Fibroblast of villous mesenchyme (primary cell): ENCODE measurements at places on chromosomes 12 and 14. TPM values are rescaled to one million over a fixed set of nuclear protein-coding genes. Genes with fewer than 3 reads are reported as not detected.
A peak's percentile ranks its signal among the peaks of the same experiment; 100 is the strongest.

The KRT6C gene
- not detected in 2 replicates for total RNA-seq

The CBLN3 gene
- total RNA-seq, result 1.7 and 2.3 TPM in 2 replicates

The PLA2G1B gene
- total RNA-seq, result not detected in 2 replicates

The B4GALNT3 gene
- under 0.01 TPM in 2 replicates for total RNA-seq

The NUMB gene
- total RNA-seq, result 35.1 and 35.4 TPM in 2 replicates

The NRL gene
- 0.86 and 1.3 TPM in 2 replicates for total RNA-seq

The KRT71 gene
- total RNA-seq, result not detected in 2 replicates

The TBX5 gene
- total RNA-seq, result 0.43 and 1.9 TPM in 2 replicates

The TAS2R13 gene
- total RNA-seq, result 3.0 and 3.9 TPM in 2 replicates

The LBHD2 gene
- not detected in 2 replicates for total RNA-seq

DNA sequence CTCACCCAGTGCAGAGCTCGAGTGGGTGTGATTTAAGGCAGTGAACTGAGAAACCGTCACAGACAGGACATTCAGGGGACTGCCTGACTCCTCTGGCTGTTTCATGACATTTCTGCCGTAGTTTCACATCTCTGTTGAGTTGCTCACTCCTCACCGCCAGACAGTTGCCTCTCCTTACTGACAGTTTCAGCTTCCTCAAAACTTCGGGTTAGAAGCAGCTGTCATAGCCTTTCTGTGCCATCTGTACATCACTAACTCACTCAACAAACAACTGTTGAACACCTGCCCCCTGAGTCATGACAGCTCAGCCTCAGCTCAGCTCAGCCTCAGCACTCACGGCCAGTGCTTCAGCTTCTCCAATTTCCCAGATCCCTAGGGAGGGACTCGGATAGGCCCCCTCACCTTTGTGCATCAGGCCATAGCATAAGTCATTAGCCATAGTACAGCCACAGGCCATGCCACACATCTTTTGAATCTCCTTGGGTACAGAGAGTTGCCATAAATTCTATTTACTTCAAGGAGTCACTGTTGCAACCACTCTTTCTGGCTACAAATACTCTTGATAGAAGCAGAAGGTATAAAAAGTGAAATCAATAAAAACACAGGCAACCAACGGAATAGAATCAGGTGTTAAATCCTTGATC, 6.2 kb upstream of the SLC15A4 start:
- no peak for DNase-seq

DNA sequence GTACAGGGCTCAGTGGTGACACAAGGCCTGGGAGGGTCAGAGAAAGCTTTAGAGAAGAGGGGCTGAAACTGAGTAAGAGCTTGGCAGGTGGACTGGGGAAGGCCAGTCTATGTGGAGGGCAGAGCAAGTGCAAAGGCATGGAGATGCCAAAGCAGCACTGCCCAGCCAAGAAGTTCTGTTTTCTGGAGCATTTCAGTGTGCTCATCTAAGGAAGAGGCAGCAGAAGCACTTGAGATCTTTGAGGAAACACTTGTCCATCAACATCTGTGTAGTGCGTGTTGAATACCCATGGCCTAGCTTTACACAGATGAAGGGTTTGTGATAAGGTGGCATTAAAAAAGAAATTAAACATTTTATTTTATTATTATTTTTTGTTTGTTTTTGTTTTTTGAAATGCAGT, 52.8 kb downstream of the FOS start:
- DNase-seq, result no peak

GRCh38 chr12:113467502-113468364, 3.9 kb downstream of the LHX5 start:
- no peak for DNase-seq

DNA sequence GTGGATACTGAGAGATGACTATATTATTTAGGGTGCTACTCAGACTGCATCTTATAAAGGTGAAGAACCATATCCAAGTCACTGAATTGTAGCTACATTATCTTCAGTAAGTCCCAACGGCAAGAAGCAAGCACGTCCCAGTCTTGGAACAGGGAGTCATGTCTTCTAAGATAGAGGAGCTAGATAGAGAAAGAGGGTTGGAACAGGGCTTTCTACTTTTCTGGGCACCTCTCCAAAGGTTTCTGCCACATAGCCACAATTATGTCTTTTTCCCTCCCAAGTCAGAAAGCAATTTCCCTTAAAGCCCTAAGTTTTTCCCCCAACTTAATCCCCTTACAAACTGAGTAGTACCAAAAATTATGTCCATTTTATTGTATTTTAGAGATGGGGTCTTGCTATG, 22.4 kb downstream of the MAPK1IP1L start:
- peak; percentile 84 for DNase-seq

DNA sequence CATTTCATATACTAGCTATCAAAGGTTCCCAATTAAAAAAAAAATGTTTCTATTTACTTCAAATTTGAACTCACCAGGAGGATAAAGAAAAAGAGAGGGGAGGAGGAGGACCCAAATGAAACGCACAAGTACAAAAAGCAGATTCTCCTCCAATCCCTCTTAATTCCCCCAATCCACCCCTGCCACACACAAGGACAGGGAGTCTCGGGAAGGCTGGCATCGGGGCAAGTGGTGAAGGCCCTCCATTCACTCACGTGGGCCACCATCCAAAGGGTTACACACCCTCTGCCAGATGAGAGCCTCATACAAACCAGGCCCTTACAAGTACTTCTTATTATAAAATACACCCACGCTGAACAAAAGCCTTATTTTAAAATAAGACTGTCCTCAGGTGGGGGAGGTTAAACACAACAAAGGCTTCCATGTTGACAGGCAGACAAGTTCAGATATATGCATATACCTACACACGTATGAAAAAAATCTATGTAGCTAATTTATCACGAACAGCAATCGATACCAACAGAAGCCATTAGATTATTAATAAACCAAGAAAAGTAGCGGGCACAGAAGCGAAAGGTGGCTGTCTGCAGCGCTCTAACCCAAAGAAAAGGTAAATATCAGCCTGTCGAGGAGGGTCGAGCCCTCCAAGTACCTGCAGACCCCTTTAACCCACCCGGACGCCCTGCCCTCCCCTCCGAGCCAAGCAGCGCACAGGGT, 1.5 kb downstream of the ATP2B1 start:
- DNase-seq, result peak; percentile 44

- DNase-seq, result no peak
Measured at GRCh38 chr12:129544716-129545115, 359.1 kb downstream of the TMEM132D start.

DNA sequence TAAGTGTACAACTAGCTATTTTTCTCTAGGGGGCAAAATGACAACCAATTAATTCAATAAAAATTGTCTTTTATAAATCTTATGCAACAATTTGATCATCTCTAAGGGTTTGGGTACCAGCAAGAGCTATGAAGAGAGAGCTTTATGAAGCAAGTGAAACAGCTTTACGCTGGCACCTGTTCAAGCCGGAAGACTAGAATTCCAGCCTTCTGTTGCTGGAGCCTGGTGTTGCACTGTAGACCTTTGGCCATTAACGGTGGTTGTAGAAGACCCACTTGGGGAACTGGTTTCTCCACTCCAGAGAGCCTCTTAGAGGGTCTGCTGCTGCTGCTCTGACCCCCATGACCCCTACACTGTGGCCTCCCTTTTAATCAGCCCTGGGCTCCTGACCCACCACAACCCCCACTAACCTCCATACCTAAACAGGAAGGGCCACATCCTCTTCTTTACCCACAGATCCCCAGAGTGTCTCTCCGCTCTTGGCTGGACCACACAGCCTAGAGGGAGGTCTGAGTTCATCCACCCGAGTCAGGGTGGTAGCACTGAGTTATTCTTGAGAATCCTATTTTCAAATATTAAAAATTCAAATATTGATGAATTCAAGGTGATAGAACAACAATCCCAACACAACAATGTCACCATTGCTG, 54.6 kb upstream of the STON2 start:
- no peak for DNase-seq

- DNase-seq, result no peak
Measured at GRCh38 chr12:674272-674781, 11.1 kb upstream of the NINJ2 start.

DNA sequence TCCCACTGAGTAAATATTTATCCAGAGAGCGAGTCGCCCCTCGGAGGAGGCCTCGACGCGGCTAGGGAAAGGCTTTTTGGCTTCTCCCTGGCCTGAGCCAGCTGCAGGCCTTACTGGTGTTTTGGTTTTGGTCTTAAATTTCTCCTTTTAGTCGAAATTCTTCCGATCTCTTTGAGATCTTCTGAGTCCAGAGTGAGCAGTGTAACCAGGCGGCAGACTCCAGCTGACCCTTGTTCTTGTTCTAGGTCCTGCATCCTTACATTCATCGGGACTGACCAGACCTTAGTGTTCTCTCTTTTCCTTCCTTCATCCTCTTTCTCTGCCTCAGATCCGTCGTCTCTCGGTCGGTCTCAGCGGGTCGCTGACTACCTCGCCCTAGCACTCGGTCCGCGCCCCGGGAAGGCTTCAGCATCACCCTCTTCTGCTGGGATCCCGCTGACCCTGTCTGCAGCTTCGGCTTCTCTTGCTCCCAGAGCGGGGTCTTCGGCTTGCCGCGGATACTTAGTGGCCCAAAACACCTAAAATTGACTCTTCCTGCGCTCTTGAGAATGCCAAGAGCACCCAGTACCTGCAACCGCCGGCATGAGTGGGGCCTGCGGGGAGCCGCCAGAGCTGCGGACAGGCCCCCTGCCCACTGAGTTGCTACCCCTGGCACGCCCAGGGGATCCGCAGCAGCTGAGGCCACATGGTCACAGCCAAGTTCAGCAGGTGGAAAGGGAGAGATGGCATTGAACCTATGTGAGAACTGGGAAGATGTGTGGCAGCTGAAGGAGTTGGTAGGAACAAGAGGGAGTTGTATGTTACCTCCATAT, 2.4 kb upstream of the PAX9 start:
- DNase-seq, result no peak

- DNase-seq, result no peak
Measured at GRCh38 chr14:67746927-67747326, 45.2 kb downstream of the RDH12 start.

DNA sequence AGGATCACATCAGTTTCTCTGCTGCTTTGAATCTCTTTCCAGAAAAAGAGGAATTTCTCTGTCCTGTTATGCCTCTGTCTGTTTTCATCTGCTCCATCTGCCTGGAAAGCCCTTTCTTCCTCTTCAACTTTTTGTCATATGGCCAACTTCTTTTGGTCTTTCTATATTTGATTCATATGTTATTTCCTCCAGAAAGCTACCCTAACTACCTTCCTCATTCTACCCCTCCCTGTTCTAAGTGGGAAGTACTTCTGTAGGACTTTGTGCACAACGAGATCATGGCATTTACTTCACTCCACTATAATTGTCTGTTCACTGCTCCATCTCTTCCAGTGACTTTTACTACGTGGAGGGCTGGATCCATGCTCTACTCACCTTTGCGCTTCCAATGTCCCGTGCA, 5.9 kb downstream of the CLEC4D start:
- DNase-seq, result no peak

- DNase-seq, result peak; percentile 90
Measured at GRCh38 chr12:101855364-101855884, 22.0 kb upstream of the DRAM1 start.

- no peak for DNase-seq
Measured at GRCh38 chr12:27183342-27183741, 60.7 kb upstream of the STK38L start.

- DNase-seq, result peak; percentile 71
Measured at GRCh38 chr14:68442828-68443629, 349.8 kb downstream of the ZFP36L1 start.

DNA sequence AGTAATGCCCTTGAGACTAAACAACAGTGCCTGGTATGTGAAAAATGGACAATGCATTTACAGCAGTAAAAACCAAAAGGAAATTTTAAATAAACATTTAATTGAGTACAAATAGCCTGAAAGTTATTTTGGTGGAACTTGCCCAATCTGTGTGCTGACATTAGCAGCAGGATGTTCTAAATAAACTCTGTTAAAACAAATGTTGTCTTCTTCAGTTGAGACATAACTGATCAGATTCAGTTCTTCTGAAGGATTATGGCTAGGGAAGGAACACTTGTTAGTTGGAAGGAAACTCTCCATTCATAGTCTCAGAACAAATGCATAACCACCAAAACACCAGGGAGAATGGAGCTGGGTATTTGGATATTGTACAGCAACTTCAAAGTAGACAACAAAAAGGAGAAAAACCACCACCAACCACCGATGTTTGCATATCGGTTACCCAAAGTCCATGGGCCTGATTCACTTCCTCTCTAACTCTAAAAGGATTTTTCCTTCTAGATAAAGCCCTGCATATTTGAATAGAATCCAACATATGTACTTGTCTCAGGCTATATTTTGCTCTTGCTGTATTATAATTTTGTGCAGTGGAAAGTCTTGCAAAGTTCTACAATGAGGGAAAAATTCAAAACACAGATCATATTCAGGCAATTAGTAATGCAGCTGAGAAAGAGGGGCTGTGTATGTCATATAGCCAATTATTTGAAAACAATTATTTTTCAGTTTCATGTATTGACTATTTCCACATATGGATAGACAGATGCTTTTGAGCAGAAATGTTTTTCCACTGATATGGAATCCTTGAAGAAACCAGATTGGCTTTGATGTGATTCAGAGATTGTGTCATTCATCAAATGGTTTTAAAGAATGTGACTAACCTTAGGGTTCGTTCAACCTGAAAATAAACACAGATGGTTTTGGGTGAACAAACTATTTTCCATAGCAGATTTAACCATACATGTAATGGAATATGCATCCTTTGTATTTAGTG, 152.2 kb upstream of the BMP4 start:
- DNase-seq, result peak; percentile 88

DNA sequence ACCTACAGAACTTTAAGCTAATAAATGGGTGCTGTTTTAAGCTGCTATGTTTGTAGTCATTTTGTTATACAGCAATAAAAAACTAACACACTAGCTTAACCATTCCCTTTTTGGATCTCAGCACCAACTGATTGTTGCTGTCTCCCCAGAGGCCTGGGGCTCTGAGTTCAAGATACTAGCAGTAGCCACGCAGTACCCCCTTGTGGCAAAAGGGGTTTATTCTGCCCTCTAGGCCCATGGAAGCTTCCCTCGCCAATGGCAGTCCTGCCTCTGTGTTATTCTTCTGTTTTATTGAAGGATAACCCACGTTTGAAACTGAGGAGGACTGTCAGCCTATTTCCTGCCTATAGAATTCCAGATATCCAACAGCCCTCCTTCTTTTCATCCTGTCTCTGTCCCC, 455.3 kb upstream of the ATP2B1 start:
- DNase-seq, result no peak

GRCh38 chr14:50339178-50339804, 27.2 kb downstream of the DMAC2L start:
- DNase-seq, result peak; percentile 61

GRCh38 chr12:12491606-12492005, 71.1 kb downstream of the DUSP16 start:
- no peak for DNase-seq

- no peak for DNase-seq
Measured at GRCh38 chr12:28857369-28857768, 291.7 kb upstream of the FAR2 start.

- no peak for DNase-seq
Measured at GRCh38 chr12:111444314-111444924, 38.7 kb downstream of the SH2B3 start.
